ENCODE measurements at places on chromosomes 5 and 9. TPM values are rescaled to one million over a fixed set of nuclear protein-coding genes. Genes with fewer than 3 reads are reported as not detected.

The FGD3 gene
- 7.0 TPM for polyA plus RNA-seq

The MZB1 gene
- 0.98 TPM for polyA plus RNA-seq

The PCDHGA8 gene
- 0.07 TPM for polyA plus RNA-seq

The SPACA9 gene
- polyA plus RNA-seq = 2.9 TPM

The EGR1 gene
- 52.2 TPM for polyA plus RNA-seq

The PCDHB5 gene
- 1.3 TPM for polyA plus RNA-seq

The PTPRD gene
- 1.4 TPM for polyA plus RNA-seq

The MSMP gene
- 1.00 TPM for polyA plus RNA-seq

All from adipose tissue (tissue), 3 donors.